NCI-H226 (cell line): ENCODE measurements at places on chromosomes 7 and 10.

DNA sequence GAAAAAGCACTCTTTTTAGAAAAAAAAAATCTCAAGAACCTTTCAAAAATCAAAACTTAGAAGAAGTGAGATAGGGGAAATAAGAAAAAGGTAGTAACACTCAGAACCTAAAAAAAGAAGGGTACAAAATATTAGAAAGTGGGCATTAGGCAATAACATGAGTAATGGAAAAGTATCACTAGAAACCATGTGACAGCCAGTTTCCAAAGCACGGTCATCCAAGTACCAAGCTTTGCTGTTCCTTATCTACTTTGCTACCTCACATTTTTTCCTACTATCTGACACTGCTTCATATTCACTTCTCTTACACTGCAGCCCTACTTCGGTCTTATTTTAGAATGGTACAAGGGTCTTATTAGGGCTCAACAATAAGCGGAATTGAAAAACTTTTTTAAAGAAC, 30.3 kb downstream of the IMMP2L start:
- DNase-seq, result peak; percentile 28

- DNase-seq, result peak; percentile 93
Observed at GRCh38 chr7:27917774-27918314, 177.9 kb downstream of the TAX1BP1 start.

- DNase-seq, result no peak
Observed at GRCh38 chr7:27860800-27861199, 120.8 kb downstream of the TAX1BP1 start.

DNA sequence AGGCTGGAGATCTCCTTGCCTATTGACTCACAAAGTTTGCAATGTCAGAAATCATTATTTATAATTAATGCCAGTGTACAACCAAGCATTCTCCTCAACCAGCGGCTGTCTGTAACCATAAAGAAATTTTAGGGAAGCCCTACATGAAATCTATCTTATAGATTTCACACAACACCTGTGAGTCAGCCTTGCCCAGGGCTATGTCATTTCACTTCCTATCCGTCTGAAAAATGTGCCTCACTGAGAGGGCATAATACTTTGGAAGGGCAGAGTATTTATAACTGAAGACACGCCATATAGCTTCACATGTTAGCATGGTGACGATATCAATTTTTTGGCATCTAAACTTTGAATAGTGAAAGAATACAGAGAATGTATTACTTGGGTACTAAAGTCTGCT, 296.6 kb upstream of the ETV1 start:
- peak; percentile 26 for DNase-seq

DNA sequence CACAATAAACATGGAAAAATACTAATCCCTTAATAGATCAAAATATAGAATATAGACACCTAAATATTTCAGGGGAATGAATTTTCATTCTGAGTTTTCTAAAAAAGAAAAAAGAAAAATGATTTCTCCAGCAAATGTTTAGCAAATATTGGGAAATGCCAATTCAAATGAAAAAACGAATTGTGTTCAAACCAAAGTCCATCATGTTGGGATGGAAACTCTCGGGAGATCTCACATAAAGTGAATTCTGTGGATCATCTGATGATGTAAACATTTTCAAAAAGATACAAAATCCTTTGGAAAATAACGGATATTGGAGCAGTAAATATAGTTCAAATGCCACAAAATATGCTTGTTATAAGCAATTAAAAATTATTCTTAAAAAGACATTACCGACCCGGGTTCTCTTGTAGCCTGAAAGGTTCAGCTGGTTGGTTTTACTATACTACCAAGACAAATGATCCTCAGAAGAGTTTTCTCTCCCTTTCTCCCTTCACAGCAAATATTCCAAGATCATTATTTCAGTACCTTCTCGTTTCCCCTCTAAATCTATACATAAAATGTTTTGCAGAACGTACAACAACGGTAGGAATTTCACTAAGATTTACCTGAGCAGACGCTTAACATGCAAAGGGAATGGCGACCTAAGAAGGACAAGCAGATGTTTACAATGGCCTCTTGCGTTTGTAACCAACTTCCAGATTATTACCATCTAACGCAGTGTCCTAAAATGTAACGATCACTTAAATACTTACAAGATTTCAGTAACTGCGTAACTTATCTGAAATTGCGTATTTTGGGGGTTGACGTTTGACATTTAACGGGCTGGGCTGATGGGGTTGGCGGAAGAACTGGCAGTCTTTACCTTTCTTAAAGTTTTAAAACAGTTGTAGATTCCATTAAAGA, 2.5 kb downstream of the HOXA13 start:
- DNase-seq, result no peak
